Esophagus squamous epithelium (tissue), 5 donors: ENCODE measurements at places on chromosomes 7 and 10. TPM values are rescaled to one million over a fixed set of nuclear protein-coding genes. Genes with fewer than 3 reads are reported as not detected.

The EPC1 gene
- 12.3 TPM for total RNA-seq

The FAM237B gene
- total RNA-seq, result not detected

The ASL gene
- total RNA-seq, result 38.7 TPM

The SPDYE5 gene
- total RNA-seq, result not detected

The CCDC146 gene
- 5.7 TPM for total RNA-seq

The STAMBPL1 gene
- total RNA-seq, result 10.3 TPM

The LIPM gene
- total RNA-seq, result not detected

The DNAJC1 gene
- 84.8 TPM for total RNA-seq

The ARID5B gene
- total RNA-seq, result 38.1 TPM

The FAM185A gene
- 13.9 TPM for total RNA-seq

The MYH16 gene
- 0.76 TPM for total RNA-seq

The RBM20 gene
- 10.3 TPM for total RNA-seq

The MXI1 gene
- total RNA-seq, result 53.2 TPM

The TMEM213 gene
- not detected for total RNA-seq

The OPALIN gene
- total RNA-seq, result not detected

The ITPRID1 gene
- total RNA-seq, result not detected

The NEUROD6 gene
- total RNA-seq, result not detected

The IL2RA gene
- total RNA-seq, result 3.8 TPM

The COX19 gene
- total RNA-seq, result 13.0 TPM

The C7orf57 gene
- total RNA-seq, result 0.88 TPM

The GHRHR gene
- total RNA-seq, result not detected

The CNTNAP2 gene
- total RNA-seq, result 1.4 TPM

The TUBAL3 gene
- total RNA-seq, result not detected

The TAC1 gene
- not detected for total RNA-seq

The CYTH3 gene
- total RNA-seq, result 11.5 TPM

The TMEM243 gene
- total RNA-seq, result 23.9 TPM

The C10orf90 gene
- not detected for total RNA-seq

The XRCC2 gene
- total RNA-seq, result 5.5 TPM
